ENCODE measurements at places on chromosomes 7 and 10.

DNA sequence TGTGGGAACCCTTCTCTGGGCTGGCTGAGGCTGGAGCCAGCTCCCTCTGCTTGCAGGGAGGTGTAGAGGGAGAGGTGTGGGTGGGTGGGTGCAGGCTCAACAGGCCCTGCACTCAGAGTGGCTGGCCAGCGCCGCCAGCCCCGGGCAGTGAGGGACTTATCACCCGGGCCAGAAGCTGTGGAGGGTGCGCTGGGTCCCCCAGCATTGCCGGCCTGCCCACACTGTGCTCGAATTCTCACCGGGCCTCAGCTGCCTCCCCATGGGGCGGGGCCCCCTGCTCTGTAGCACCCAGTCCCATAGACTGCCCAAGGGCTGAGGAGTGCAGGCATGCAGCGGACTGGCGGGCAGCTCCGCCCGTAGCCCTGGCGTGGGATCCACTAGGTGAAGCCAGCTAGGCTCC is 190.7 kb upstream of the TAC1 start:
- DNase-seq, result no peak

DNA sequence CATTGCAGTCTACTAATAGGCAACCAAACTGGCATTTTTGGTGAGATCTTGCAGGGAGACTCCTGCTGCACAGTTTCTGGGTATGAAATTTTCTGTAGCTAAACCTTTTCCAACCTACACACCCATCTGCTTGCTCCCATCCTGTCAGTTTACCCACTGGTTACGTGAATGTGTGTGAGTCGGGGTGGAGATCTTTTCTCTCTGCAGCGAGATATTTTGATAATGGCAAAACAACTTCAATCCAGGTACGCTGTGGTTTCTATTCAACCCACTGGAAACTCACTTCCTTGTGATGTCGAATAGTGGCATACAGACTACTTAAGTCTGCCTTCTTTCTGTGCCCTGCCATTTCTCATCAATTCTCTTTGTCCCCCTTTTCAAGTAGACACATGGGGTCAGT is 4.5 kb downstream of the PLEKHA1 start:
- no peak for DNase-seq

DNA sequence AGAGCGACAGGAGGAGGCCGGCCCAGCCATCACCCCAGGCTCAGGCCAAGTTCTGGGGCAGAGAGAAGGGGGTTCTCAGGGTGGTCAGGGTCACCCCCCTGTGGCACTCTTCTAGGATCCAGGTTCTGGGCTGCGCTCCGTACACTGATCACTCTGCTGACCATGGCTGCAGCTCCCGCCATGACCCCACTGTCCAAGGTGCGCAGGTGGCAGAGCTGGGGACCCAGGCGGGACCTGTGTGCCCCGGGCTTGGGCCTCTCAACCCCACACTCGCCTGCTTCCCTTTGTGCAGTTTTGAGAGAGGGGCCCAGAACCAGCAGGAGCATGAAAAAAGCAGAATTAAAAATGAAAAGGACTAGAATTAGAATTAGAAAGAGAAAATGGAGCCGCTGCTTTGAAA is 227.1 kb downstream of the FANK1 start:
- DNase-seq, result no peak

DNA sequence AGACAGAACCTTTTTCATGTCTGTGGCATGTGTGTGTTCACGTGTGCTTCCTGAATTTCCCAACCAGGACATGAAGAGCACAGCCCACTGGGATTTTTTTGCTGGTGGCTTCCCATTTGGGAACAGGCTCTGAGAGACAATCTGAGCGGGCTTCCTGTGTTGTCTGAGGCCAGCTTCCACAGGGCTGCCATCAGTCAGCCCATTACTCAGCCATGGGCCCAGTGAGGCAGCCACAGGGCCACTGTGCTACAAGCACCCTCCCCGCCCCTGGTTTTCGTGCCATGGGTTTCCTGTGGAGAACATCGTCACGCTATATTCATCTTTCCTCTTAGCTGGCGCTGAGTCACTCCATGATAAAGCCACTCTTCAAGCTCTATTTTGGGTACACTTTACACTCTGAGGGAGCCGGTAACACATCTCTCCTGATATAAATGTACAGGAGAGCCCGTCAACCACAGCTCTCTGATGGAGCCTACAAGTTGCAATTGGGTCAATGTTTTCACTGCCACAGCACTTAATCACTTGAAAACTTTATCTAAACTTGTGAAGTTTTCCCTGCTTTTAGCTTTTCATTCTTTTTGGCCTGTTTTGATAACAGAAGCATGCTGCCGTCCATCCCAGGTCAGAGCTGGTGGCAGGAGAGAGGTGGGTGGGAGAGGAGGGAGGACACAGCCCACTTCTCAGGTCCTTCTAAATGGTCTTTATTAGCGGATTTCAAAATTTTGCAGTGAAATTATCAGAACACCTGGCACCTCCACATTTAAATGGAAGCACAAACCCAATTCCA is 96.9 kb downstream of the HIPK2 start:
- DNase-seq, result no peak

DNA sequence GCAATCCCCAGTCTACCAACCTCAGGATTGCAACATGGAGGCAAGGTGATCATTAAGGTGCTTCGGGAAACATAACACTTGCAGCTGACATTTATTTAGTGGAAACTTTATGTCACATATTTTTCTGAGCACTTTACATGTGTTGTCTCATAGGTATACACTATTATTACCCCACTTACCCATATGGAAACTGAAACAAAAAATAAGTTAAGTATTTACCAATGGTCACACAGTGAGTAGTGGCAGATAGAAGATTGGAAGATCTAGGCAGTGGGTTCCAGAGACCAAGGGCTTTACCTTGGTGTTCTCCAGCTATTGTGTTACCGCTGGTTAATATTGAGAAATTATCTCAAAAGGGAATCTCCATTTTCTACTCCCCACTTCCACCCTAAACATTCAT is 1279.1 kb upstream of the SORCS1 start:
- DNase-seq, result no peak

DNA sequence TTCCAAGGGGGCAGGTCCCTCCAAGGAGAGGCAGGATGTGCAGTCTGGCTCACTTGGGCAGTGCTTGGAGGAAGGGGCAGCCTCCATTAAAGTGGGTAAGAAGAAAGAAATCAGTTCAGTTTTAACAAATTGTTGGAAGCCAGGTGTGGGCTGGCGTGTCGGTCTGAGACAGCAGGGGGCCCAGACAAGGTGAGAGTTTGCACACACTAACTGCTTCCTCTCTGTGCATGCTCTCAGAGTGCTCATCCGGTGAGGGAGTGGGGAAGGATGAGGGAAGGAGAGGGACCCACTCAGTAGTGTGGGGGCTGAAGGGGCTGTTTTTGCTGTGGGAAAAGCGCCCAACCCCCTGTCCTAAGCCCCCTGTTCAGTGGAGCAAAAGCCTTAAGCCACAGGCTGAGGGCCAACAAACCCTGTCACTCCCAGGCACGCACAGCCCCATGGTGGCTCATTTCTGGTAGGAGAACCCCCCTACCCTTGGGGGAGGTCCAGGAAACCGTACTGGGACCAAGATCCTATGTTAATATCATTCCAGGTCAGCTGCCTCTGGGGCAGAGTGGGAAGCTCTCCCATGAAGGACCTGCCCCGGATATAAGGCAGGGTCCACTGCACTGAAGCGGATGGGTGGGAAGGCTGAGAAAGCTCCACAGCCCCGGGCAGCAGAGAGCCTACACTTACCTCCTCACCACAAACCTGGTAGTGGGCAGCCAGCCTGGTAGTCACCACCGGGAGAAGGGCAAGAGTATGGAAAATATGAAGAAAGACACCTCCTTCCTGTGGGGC is 5.1 kb upstream of the PCBD1 start:
- DNase-seq, result no peak

GRCh38 chr7:126843336-126843735 is 409.4 kb downstream of the GRM8 start:
- DNase-seq, result peak; percentile 12

- no peak for DNase-seq
These were observed 63.8 kb downstream of the MKI67 start for GRCh38 chr10:128062331-128062880.

DNA sequence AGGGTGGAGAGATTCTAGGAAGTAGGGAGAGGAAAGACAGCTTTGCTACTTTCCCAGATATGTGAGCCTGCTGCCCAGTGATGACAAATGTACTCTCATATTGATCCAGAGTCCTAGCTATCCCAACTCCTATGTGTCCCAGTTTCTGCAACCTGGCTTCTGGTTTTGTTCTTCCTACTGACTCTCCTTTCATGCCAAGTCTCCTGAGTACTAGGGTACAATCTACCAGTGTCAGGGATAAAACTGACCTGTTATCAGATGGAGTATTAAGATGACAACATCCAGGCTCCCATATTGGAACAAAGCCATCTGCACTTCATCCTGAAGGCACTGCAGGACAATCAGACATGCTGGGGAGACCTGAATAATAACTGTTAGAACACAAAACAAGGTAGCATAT is 233.7 kb upstream of the PHYHIPL start:
- DNase-seq, result peak; percentile 37

- DNase-seq, result peak; percentile 13
These were observed 68.0 kb downstream of the VOPP1 start for GRCh38 chr7:55504093-55504859.

- DNase-seq, result no peak
These were observed 186.0 kb downstream of the PRKCQ start for GRCh38 chr10:6394084-6394483.

GRCh38 chr10:112195224-112195623 is 11.7 kb upstream of the GPAM start:
- no peak for DNase-seq

DNA sequence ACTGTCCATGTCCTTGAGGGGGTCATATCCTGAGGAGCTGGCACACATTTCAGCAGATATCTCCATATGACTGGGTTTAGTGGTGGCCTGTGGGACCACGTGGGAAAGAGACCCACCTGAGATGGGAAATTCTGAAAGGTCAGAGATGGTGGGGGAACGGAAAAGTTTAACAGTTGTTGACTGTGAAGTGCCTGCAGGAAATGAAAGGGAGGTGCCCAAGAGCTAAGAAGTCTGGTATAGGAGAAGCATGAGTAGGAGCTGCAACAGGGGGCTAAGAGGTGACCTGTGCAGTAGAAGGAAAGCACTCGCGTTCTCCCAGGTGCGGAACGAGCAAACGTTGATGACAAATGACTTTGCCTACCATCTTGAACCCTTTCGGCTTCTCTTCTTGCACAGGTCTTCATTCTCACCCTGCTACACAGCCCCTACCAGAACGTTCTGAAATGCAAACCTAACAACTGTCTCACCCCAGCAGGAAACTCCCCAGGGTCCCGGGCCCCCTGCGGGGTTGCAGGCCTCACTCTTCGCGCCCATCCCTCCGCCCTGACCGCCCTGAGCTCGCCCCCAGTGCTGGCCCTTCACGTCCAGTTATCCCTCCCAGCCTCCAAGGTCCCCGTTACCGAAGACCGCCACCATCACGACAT is 9.8 kb upstream of the FXYD4 start:
- no peak for DNase-seq

GRCh38 chr7:158019726-158020705 is 567.6 kb downstream of the PTPRN2 start:
- DNase-seq, result no peak

DNA sequence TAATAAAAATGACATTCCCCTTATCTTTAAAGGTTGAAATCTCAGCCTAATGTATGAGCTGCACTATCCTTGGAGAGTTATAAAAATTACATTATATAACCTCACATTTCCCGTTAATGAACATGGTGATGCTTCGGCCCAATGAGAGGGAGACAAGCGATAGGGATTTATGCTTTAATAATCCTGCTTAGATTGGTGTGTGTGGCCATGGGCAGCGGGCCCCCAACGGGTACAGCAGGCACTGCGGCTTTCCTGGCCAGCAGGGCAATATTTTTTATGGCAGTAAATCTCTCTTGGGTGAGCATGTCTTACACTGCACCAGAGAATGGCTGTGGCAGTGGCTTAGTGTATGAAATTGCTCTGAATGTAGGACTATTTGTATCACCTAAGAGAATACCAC is 246.3 kb downstream of the GFRA1 start:
- no peak for DNase-seq

- DNase-seq, result no peak
These were observed 18.0 kb downstream of the STARD3NL start for GRCh38 chr7:38195804-38196595.

DNA sequence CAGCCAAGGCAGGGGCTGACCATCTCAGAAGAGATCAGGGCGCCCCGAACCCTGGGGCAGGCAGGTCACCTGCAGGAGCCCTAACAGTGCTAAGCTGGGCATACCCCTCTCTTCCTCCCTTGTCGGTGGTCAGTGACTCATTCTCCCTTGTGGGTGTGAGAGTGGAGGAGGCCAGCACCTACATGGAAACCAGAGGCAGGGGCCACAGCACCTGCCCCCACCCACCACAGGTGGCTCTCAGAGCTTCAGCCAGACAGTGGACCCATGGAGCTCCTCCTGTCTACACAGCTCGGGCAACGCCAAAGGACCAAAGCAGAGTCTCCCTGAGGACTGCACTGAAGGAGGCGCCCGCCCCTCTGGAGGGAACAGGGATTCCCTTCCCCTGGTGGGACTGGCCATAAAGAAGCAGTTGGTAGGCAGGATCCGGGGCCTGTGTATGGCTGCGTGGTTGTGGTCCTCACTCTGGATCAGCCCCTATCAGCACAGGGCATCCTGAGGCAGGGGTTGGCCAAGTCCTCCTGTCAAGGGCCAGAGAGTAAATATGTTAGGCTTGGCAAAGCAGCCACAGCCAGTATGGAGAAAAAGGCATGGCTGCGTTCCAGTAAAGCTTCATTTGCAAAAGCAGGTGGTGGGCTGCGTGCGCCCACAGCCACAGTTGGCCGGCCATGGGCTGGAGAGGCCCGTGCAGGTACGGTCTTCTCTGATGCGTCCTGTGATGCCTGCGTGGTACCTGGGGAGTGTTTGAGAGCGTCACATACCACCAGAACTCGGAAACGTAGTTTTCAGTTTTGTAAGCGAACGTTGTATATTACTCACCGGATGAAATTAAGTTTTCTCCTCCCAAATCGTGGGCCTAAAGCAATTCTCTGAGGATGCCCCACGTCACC is 198.2 kb downstream of the EBF3 start:
- no peak for DNase-seq

- DNase-seq, result no peak
These were observed 115.9 kb upstream of the MEOX2 start for GRCh38 chr7:15802425-15802824.

DNA sequence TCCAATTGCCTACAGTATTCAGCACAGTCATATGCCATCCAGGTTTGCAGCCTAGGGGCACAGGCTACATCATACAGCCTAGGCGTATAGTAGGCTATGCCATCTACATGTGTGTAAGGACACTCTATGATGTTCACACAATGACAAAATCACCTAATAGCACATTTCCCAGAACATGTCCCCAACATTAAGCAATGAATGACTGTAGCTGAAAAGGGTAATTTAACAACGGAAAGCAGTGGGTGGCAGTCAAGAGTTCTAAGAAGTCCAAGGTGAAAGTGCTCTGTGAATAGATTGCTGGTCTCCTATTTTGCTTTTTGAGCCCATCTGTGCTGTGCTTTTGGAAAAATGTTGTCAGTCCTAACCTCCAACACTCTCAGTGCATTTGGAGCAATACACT is 162.6 kb downstream of the KLF6 start:
- no peak for DNase-seq
